ENCODE measurements at places on chromosomes 1 and 21.

DNA sequence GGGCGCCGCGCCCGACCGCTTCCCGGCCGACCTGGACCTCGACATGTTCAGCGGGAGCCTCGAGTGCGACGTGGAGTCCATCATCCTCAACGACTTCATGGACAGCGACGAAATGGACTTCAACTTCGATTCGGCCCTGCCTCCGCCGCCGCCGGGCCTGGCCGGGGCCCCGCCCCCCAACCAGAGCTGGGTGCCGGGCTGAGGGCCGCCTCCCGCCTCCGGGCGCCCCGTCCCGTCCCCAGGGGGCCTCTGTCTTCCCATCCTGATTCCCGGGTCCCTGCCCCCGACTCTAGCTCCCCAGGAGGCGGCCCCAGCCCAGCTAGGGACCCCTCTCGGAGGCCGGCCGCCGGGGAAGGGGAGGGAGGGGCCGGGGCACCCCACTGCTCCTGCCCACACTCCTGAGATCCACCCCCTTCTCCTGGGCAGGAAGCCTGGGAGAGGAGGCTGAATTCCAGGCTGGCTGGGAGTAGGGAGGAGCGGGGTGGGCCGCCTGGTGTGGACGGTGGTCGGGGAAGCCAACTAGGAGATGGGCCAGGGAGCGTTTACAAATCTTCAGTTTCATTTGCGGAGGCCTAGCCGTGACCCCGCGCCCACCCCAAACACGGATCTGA lies 21.4 kb downstream of the FOXO6 start:
- no peak for DNase-seq

DNA sequence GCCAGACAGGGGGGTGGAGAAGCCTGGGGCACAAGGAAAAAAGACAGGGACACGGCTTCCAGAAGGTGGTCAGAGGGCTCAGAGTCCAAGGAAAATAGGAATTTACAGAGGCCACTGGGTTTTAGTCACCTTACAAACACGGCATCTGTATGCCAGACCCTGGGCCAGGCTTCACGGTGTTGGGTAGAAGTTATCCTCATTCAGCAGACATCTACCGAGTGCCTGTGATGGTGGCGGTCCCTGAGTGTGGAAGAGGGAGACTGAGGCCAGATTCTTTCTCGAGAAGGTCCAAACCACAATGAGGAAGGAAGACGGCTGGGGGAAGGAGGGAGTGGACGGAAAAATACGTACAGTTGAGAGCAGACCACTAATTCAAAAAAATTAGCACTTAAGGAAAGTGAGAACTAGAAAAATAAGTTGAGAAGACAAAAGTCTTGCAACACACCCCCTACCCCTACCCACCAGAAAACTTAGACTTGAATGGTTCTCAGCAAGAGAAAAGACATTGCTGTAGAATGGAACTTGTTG lies 864 bp upstream of the BTG2 start:
- no peak for DNase-seq

- DNase-seq: no peak
These were observed 76.5 kb downstream of the ACTL8 start for GRCh38 chr1:17831597-17831996.

DNA sequence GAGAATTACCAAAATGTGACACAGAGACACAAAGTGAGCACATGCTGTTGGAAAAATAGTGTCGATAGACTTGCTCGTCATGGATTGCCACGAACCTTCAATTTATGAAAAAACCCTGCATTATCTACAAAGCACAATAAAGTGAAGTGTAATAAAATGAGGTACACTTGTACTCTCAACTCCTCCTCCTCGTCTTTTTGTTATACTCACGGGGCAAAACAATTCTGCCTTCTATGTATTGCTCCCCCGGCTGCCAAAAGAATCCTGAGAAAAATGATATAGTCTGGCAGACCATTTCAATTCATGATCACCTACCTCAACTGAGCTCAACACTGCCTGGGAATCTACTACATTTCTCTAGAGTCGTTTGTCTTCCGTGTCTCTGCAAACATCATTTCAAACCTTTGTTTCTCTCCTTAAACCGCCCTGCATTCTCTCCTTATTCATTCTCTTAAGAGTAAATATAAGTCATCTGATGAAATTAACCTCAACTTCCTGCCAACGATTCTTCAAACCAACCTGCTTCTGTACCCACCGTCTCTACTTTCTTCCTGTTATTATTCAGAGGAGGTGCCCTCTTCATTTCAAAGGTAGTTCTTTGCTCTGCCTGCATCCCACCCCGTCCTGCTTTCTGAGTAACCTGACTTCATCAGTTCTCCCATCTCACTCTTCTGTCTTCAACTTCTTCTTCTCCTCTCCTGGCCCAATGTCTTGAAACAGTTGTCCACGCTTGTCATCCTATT lies 12.9 kb upstream of the IL19 start:
- DNase-seq: peak; percentile 30

- no peak for DNase-seq
These were observed 1144.6 kb upstream of the TMPRSS15 start for GRCh38 chr21:19547951-19548840.

GRCh38 chr21:15480160-15480559 lies 249.6 kb upstream of the USP25 start:
- no peak for DNase-seq

- DNase-seq: no peak
These were observed 71.5 kb upstream of the CXADR start for GRCh38 chr21:17441370-17441769.

- no peak for DNase-seq
These were observed 10.9 kb downstream of the KDF1 start for GRCh38 chr1:26949266-26949925.

GRCh38 chr1:17423781-17424245 lies 15.7 kb downstream of the RCC2 start:
- DNase-seq: no peak

GRCh38 chr1:119768778-119769177 lies at the start of gene HMGCS2:
TSS of gene HMGCS2 (minus strand) at chr1:119768905. CDS start at chr1:119768844, 61 bp downstream.
- no peak for DNase-seq

- DNase-seq: no peak
These were observed 214.9 kb downstream of the APP start for GRCh38 chr21:25955646-25956045.

DNA sequence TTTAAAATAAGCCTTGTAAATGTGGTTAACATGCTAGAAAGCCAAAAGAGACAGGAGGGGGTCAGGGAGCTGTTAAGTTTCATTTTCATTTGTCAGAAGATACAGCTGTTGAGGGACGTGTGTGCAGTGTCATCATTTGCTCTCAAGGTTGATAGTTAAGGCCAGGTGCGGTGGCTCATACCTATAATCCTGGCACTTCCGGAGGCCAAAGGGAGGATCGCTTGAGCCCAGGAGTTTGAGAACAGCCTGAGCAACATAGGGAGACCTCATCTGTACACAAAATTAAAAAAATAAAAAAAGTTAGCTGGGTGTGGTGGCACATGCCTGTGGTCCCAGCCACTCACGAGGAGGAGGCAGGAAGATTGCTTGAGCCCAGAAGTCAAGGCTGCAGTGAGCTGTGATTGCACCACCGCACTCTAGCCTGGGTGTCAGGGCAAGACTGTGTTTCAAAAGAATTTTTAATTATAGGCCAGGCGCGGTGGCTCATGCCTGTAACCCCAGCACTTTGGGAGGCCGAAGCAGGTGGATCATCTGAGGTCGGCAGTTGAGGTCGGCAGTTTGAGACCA lies 22.7 kb downstream of the ZBTB8OS start:
- DNase-seq: no peak

- no peak for DNase-seq
These were observed 198.7 kb upstream of the DUSP10 start for GRCh38 chr1:221940631-221941030.

DNA sequence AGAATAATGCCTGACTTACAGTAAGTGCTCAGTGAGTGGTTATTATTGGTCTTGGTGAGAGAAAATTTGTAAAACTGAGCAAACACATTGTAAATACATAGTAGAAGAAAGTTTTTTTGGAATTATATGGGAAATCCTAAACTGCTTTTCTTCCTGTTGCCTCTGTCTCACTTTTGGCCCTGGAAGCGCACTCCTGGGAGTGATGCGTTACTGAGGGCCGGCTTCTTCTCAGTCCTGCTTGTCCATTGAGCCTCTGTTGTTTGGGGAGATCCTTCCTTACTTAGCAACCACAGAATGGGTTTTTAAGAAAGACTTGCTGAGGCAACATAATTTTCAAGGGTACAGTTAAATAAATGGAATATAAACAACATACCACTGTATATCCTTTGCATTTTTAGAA lies 166.0 kb downstream of the EDEM3 start:
- DNase-seq: no peak

DNA sequence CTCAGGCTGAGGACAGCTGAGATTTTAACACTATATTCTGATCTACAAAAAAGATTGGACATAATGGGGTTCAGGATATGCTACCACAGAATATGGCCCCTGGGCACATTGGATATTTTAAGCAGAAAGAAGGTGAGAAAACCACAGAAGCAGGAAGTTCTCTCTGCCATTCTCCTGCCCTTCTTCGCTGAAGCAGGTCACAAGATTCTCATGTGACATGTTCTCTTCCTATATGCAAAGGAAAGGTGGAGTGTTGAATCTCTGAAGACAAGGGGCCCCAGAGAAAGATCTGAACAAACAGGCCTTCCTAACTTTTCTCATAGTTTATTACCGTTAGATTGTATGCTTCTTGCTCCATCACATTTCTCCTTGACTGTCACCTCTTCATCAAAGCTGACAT lies 285.7 kb downstream of the S1PR1 start:
- no peak for DNase-seq

- no peak for DNase-seq
These were observed 836 bp upstream of the PRCC start for GRCh38 chr1:156766298-156767100.

DNA sequence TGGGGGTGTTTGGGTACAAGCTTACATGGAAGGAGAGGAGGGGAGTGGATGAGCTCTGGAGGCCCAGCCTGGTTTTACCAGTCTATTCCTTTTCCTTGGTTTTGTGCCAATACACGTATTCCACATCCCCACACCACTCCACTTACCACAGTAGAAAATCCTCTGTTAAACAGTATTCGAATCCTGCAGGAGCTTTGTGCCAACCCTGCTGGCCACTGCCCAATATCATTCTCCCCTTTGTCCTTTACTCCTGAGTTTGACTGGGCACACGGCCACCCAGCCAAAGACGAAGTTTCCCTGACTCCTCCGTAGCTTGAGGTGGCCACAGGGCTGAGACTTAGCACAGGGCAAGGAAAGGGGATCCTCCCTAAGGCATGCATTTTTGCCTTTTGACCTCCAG lies 61.6 kb downstream of the TMCO4 start:
- DNase-seq: no peak

DNA sequence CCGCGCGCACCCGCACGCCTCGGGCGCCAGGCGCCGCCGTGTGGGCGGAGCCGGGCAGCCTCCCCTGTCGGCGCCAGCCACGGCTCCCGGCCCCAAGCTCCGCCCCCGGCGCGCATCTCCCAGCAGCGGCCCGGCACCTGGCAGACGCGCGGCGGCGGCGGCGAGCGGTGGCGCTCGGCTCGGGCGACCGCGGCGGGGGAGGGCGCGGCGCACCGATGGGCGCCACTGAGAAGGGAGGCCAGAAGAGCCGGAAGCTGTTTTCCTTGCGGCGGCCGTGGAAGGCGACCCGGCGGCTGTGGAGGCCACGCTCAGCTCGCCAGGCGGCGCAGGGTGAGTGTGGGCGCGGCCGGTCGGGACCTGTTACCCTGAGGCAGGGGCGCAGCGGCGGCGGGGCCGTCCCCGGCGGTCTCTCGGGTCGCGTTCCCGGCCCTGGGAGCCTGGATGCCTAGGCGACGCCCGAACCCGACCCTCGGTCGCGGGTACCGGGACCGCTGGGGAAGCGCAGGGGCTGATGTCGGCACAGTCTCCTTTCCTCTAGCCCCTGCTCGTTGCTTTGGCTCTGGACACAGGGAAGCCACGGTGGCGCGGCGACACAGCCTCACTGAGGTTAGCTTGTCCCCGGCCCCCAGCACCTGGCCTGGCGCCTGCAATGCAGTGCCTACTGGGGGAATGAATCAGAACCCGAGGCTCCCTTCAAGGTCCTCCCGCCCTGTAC lies 54.9 kb upstream of the DNAJC6 start:
- peak; percentile 81 for DNase-seq

GRCh38 chr1:117897551-117897950 lies 31.9 kb downstream of the GDAP2 start:
- DNase-seq: no peak

- no peak for DNase-seq
These were observed 699 bp upstream of the IL23R start for GRCh38 chr1:67165468-67166041.

GRCh38 chr21:36477559-36477958 lies 2.4 kb downstream of the CLDN14 start:
- DNase-seq: no peak

GRCh38 chr1:226887006-226887405 lies 16.6 kb downstream of the PSEN2 start:
- no peak for DNase-seq

GRCh38 chr1:213983493-213984386 lies 4.0 kb upstream of the PROX1 start:
- no peak for DNase-seq

GRCh38 chr1:32014199-32014947 lies 705 bp downstream of the KHDRBS1 start:
- DNase-seq: peak; percentile 22

- DNase-seq: no peak
These were observed 60.8 kb downstream of the FASLG start for GRCh38 chr1:172719694-172720138.

DNA sequence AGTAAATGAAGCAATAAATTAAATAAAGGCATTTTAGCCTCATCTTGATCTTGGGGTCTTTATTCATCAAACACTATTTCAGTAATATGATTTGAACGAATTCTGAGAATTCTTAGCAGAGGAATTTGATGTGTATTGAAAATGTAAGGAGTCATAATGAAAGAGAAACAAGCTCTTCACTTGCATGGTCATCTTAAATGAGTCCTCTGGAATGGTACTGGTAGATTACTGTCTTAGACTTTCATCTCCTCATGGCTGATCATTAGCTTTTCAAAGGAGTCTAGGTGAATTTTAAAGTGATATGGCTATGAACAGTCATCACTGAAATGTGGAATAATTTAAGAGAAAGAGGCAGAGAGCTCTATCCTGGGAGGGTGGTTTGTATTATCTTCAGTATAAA lies 30.0 kb downstream of the PRRC2C start:
- no peak for DNase-seq
